T-cell (primary cell): ENCODE measurements at places on chromosomes 3 and 15. TPM values are rescaled to one million over a fixed set of nuclear protein-coding genes. Genes with fewer than 3 reads are reported as not detected.

The ISL2 gene
- 0.23 TPM for total RNA-seq

The SNTN gene
- total RNA-seq = not detected

The TRIM69 gene
- total RNA-seq = 21.5 TPM

The CLDN18 gene
- total RNA-seq = 0.23 TPM

The ITPKA gene
- total RNA-seq = not detected

DNA sequence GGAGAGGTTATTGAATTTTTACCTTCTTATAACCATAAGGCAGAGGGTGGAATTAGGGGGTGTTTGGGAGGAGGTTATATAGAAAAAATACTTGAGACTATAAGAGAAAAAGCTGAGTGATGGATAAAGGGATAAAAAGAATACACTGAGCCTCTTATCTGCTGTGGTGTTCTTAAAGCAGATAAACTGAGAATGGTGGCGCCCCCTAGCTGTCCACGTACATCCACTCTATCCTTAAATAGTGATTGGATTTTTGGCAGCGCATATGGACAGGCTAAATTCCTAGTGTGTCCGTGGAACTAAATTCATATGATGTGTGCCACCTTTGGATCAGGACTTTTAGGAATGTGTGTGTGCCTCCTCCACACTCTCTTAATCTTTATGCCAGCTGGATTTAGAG lies 121.1 kb downstream of the OXSM start:
- peak; percentile 8 for DNase-seq

DNA sequence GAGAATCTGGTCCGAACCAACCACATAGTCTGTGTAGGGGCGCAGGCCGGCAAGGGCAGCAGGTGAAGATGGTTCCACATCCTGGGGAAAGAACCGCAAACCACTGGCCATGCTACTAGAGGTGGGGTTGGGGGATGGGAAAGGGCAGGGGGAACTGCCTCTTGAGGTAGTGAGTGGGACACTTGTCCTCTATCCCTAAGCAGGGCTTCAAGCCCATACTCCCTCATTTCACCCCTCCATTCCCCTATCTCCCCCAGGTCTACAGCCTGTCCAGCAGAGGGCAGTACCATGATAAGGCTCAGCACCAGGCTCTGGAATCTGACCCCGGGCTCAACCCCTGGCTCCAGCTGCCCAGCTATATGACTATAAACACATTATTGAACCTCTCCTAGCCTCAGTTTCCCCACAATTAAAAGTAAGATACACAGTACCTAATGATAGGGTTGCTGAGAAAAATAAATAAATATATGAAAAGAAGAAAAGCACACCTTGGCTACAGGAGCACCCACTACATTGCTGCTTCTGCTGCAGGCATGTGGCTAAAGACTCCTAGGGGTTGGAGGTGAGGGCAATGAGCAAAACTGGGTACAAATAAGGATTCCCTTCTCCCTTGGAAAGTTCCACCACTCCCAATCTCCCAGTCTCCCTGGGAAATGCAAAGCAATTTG lies 6.3 kb downstream of the GORASP1 start:
- peak; percentile 26 for DNase-seq

- DNase-seq = no peak
Measured at GRCh38 chr3:99644746-99645145, 6.4 kb downstream of the COL8A1 start.

DNA sequence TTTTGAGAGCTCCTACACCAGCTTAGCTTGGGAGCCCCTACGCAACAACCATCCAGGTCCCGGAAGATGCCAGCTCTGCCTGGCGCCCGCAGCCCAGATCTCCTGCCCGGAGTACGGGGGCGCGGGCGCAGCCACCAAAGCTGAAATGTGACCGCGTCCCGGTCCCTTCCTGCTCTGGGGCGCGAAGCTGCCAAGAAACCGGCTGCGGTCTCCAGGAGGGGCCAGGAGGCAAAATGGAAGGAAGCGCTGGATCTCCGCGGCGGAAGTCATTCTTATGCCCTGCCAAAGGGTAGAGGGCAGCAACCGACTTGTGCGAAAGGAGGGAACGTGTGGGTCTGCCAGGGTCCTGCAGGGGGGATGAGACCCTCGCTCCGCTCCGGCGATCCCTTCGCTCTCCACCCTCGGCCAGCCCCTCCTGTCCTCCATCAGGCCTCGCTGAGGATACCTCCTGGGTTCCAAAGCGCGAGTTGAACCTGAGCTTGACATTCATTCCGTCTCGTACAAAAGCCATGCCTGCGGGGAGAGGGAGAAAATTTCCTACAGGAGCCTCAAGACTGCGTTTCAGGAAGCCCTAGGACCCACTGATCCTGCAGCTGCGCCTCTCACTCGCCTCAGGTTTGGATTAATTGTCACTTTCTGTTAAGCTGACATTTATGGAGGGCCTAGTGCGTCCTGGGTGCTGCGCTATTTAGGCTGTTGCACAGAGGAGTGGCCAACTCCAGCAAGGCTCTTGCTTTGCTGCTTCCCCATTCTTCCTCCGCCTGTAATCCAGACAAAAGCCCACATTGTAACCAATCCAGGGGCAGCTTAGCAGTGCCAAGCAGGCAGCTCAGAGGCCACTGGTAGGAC lies 98.3 kb upstream of the VGLL3 start:
- no peak for DNase-seq

- no peak for DNase-seq
Measured at GRCh38 chr3:53672981-53673380, 173.2 kb downstream of the CHDH start.
